ENCODE measurements at places on chromosomes 3 and 15. TPM values are rescaled to one million over a fixed set of nuclear protein-coding genes. Genes with fewer than 3 reads are reported as not detected.

DNA sequence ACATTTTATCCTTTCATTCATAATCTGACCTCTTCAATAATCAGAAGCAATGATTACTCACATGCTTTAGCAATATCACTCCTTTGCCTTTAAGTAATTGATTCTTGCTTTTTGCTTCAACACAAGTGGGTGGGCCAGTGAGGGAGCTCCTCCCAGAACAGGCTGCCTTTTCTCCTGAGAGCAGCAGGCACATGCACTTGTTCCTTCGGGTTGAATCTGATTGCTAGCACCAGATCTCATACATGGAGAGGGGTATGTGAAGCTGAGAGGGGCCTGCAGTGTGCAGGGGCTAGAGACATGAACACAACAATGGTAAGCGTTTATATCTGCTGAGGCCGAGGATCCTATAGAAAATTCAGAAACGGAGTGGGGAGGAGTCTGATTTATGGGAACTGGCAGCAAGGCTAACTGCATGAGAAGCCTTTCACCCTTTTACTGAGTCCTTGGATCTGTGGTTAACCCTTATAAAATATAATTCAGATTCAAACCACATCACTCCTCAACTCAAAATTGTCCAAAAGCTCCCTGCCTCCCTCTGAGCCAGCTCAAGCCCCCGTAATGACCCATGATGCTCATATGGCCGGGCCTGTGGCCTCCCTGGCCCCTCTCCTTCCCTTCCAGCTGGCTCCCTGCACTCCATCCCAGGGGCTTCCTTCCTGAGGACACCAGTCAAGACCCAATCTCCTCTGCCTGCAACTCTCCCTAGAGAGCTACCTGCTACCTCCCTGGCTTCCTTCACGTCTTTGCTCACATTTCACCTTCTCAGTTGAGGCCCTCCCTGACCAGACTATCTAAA lies 32.4 kb downstream of the ZNF445 start:
- no peak overlapping the region for H3K27ac ChIP-seq
- DNase-seq = no peak
- H3K4me3 ChIP-seq = no peak overlapping the region
- no peaks in the 10 kb centered on the region for H3K27me3 ChIP-seq

- no peak for DNase-seq
- H3K27me3 ChIP-seq = no peaks in the 10 kb centered on the region
- H3K27ac ChIP-seq = no peak overlapping the region
These were observed 345.3 kb upstream of the POU1F1 start for GRCh38 chr3:87621667-87622066.

DNA sequence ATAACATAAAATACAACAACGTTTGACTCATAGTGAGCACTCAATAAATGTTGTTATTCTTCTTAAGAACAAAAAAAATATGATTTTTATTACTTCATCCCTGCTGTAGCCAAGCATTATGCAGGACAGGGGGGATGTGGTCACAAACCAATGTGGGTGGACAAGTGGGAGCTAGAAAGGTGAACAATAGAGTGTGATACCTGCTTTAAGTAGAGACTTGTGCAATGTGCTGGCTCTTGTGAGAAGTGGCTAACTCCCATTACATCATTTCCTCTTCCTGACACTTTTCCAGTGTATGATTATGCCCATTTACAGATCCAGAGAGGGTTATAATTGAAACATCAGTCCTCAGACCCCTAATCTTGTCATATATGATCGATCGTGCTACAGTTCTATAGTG lies 193.6 kb downstream of the UBE2E2 start:
- no peak overlapping the region for H3K27ac ChIP-seq
- no peak overlapping the region for H3K4me3 ChIP-seq
- no peaks in the 10 kb centered on the region for H3K27me3 ChIP-seq
- no peaks in the 10 kb centered on the region for H3K4me1 ChIP-seq
- H3K36me3 ChIP-seq = no peaks in the 10 kb centered on the region
- no peak for DNase-seq

DNA sequence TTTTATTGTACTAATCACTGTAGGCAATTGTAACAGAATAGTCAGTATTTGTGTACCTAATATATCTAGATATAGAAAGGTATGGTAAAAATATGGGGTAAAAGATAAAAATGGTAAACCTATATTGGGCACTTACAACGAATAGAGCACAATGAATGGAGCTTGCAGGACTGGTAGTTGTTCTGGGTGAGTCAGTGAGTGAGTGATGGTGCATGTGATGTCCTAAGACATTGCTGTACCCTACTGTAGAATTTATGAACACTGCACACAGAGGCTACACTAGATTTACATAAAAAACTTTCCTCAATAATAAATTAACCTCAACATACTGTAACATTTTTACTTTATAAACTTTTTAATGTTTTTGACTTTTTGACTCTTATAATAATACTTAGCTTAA lies 274.3 kb upstream of the PPP2R3A start:
- no peak overlapping the region for H3K4me3 ChIP-seq
- no peaks in the 10 kb centered on the region for H3K36me3 ChIP-seq
- no peak overlapping the region for H3K27ac ChIP-seq
- no peaks in the 10 kb centered on the region for H3K27me3 ChIP-seq
- DNase-seq = no peak

GRCh38 chr15:39668457-39668856 lies 87.6 kb downstream of the THBS1 start:
- DNase-seq = no peak
- peaks cover 9% of the 10 kb centered on the region for H3K4me1 ChIP-seq
- H3K4me3 ChIP-seq = no peak overlapping the region
- no peaks in the 10 kb centered on the region for H3K27me3 ChIP-seq
- no peaks in the 10 kb centered on the region for H3K36me3 ChIP-seq

GRCh38 chr3:124995460-124995994 lies 60.3 kb downstream of the HEG1 start:
- no peak overlapping the region for H3K27ac ChIP-seq
- H3K4me1 ChIP-seq = peaks cover 4% of the 10 kb centered on the region
- no peak overlapping the region for H3K4me3 ChIP-seq
- no peaks in the 10 kb centered on the region for H3K27me3 ChIP-seq
- peaks cover 70% of the 10 kb centered on the region for H3K36me3 ChIP-seq

- peaks cover 75% of the 10 kb centered on the region for H3K27me3 ChIP-seq
- H3K27ac ChIP-seq = no peak overlapping the region
- no peaks in the 10 kb centered on the region for H3K36me3 ChIP-seq
- DNase-seq = no peak
- H3K4me3 ChIP-seq = no peak overlapping the region
These were observed 33.8 kb downstream of the ZIC4 start for GRCh38 chr3:147372525-147373027.

DNA sequence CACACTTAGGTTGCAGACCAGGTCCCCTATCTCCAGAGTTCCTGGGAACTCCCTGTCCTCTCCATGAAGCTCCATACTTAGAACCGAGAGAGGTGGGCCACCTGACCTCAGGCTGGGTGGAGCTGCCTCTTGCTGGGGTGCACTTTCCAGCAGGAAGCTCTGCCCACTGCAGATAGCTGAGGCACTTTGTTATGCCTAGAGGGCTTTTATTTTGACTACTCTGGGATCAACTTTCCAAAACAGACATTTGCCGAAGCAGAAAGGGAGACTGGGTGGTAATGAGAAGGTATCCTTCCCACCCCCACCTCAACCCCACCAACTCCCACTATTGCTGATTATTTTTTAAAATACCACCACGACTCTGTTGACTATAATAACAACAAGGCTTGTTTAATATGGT lies 54.7 kb downstream of the CLDN11 start:
- no peaks in the 10 kb centered on the region for H3K36me3 ChIP-seq
- no peak for DNase-seq
- no peak overlapping the region for H3K27ac ChIP-seq
- no peak overlapping the region for H3K4me3 ChIP-seq
- peaks cover 36% of the 10 kb centered on the region for H3K4me1 ChIP-seq

- H3K27me3 ChIP-seq = no peaks in the 10 kb centered on the region
- no peaks in the 10 kb centered on the region for H3K36me3 ChIP-seq
- H3K27ac ChIP-seq = peak overlapping the region; percentile 55
- H3K4me1 ChIP-seq = peaks cover 20% of the 10 kb centered on the region
- no peak overlapping the region for H3K4me3 ChIP-seq
These were observed 18.8 kb upstream of the PLXND1 start for GRCh38 chr3:129625072-129625874.

GRCh38 chr3:131360191-131360755 lies 21.3 kb upstream of the NUDT16 start:
- H3K27ac ChIP-seq = no peak overlapping the region
- no peaks in the 10 kb centered on the region for H3K4me1 ChIP-seq
- peaks cover 4% of the 10 kb centered on the region for H3K27me3 ChIP-seq

GRCh38 chr3:197417441-197417840 lies 119.0 kb upstream of the DLG1 start:
- peak; percentile 60 for DNase-seq
- H3K4me3 ChIP-seq = no peak overlapping the region
- no peaks in the 10 kb centered on the region for H3K36me3 ChIP-seq
- peaks cover 26% of the 10 kb centered on the region for H3K27me3 ChIP-seq

GRCh38 chr3:48285675-48286074 lies 44.8 kb downstream of the ZNF589 start:
- H3K4me3 ChIP-seq = no peak overlapping the region
- H3K27me3 ChIP-seq = no peaks in the 10 kb centered on the region
- no peak overlapping the region for H3K27ac ChIP-seq
- H3K36me3 ChIP-seq = no peaks in the 10 kb centered on the region
- DNase-seq = no peak

DNA sequence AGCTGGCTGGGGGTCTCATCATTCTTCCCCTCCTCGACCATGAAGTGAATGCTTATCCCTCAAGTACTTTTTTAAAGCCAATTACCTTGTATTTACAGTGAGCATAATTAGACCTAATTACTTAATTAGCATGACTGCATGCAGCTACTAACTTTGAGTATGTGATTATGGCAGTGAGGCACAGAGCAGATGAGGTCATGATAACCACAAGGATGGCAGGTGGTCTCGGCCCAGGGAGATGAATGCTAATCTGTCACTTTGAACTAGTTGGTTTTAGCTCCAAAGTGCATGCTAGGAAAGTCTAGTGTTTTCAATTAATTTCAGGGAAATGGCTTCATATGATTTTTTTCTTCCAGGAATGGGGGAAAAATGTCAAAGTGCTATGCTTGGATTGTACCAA lies 233.8 kb downstream of the NTRK3 start:
- H3K27ac ChIP-seq = no peak overlapping the region
- H3K27me3 ChIP-seq = no peaks in the 10 kb centered on the region
- H3K36me3 ChIP-seq = no peaks in the 10 kb centered on the region
- no peak for DNase-seq
- no peak overlapping the region for H3K4me3 ChIP-seq

DNA sequence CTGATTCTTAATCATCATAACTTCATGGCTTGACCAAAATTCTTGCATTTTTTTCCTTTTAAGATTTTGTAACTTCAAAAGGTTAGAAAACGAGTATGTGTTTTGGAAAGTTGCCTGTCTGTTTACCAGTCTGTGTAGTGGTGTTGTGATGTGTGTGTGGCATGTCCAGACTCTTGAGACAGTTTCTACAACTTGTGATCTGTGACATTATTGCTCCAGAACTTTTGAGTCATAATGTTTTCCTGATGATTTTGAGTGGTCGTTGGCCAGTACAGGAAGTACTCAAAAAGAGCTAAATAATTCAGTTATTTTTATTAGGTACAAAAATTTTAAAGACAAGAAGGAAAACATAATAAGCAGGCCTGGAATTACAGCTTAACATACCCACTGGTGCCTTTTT lies 229.0 kb upstream of the C2CD4B start:
- DNase-seq = peak; percentile 38
- H3K27ac ChIP-seq = no peak overlapping the region
- H3K36me3 ChIP-seq = no peaks in the 10 kb centered on the region

DNA sequence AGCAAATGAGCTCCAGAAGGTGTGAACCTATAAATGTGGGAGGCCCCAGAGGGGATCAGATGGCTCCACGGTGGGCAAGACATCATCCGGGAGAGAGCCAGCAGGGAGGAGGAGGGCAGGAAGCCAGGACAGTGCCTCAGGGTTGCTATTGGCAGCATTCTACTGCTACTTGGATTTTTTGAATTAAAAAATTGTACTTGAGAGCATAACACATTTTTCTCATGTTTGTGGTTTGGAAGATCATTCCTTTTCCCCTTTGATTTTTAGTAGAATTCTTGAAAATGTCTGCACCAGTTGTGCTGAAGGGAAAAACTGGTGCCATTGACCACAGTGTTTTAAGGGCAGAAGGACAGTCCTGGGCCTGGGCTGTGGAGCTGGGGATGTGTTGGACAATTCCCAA lies 59.2 kb downstream of the LYZL4 start:
- no peak overlapping the region for H3K4me3 ChIP-seq

DNA sequence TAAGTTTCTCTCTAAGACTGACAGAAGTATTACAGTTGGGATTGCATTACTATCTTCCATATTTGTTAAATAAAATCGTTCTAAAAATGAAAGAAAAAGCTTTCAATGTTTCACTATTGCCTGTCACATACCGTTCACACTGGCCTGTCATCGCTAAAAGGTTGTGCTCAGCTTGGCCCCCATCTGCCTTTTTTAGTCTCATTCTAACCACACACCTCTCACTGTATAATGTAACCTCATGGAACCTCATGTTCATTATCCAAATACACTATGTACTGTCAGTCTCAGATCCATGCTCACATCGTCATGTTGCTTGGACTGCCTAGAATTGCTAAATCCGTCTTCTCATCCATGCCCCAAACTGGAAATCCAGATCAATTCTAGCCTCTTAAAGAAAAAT lies 637.8 kb upstream of the ROBO1 start:
- no peaks in the 10 kb centered on the region for H3K27me3 ChIP-seq
- H3K27ac ChIP-seq = no peak overlapping the region
- no peaks in the 10 kb centered on the region for H3K4me1 ChIP-seq
- no peak for DNase-seq
- H3K4me3 ChIP-seq = no peak overlapping the region

DNA sequence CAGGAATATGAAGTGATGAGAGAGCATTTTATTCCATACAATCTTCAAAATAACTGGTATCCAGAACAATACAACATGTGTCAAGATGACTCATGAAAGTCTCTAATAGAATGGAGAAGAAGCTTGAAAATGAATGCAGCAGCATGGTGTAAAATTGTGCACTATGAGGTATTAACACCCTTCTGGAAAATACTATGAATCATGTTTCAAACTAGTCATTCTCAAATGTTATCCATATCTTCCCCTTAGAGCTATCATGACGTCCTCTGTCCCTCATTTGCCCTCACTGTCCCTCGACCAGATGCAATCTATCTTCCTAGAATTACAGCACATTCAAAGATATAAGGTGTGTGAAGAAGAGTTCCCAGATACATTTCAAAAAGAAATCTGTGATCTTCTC lies 198.2 kb downstream of the NECTIN3 start:
- no peak overlapping the region for H3K27ac ChIP-seq
- H3K36me3 ChIP-seq = no peaks in the 10 kb centered on the region
- no peak overlapping the region for H3K4me3 ChIP-seq

DNA sequence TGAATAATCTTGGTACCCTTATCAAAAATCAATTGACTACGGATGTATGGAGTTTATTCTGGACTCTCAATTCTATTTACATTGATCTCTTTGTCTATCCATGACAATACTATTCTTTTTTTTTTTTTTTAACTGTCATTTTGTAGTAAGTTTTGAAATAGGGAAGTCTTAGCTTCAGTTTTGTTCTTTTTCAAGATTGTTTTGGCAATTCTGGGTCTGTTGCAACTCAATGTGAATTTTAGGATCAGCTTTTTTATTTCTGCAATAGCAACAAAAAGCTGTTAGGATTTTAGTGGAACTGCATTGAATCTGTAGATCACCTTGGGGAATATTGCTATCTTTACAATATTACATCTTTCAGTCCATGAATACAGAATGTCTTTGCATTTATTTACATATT lies 21.4 kb downstream of the BTLA start:
- H3K4me1 ChIP-seq = no peaks in the 10 kb centered on the region
- H3K27me3 ChIP-seq = no peaks in the 10 kb centered on the region
- no peak overlapping the region for H3K4me3 ChIP-seq
- no peaks in the 10 kb centered on the region for H3K36me3 ChIP-seq
- DNase-seq = no peak

Gene SERPINI2
- not detected for total RNA-seq

Gene SLCO3A1
- 2.2 TPM for total RNA-seq

Gene ACTR8
- total RNA-seq = 35.8 TPM

Gene MRAS
- 59.3 TPM for total RNA-seq

Gene SCN11A
- total RNA-seq = not detected

Gene PYGO1
- 10.0 TPM for total RNA-seq
